Right atrium auricular region (tissue), 2 donors: ENCODE measurements at places on chromosomes 4 and X.
A peak's percentile ranks its signal among the peaks of the same experiment; 100 is the strongest.

GRCh38 chr4:5456296-5456845, 252.0 kb downstream of the EVC2 start:
- no peak for DNase-seq

DNA sequence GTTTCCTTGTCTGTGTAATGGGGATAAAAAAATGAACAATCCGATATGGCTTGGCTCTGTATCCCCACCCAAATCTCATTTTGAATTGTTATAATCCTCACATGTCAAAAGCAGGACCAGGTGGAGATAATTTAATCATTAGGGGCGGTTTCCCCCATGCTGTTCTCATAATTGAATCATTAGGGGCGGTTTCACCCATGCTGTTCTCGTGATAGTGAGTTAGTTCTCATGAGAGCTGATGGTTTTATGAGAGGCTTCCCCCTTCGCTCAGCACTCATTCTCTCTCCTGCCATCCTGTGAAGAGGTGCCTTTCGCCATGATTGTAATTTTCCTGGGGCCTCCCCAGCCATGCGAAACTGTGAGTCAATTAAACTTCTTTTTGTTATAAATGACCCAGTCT, 633.5 kb downstream of the RAPGEF2 start:
- no peak for DNase-seq

- no peak for DNase-seq
These were observed 75.5 kb downstream of the NAF1 start for GRCh38 chr4:163090997-163091684.

DNA sequence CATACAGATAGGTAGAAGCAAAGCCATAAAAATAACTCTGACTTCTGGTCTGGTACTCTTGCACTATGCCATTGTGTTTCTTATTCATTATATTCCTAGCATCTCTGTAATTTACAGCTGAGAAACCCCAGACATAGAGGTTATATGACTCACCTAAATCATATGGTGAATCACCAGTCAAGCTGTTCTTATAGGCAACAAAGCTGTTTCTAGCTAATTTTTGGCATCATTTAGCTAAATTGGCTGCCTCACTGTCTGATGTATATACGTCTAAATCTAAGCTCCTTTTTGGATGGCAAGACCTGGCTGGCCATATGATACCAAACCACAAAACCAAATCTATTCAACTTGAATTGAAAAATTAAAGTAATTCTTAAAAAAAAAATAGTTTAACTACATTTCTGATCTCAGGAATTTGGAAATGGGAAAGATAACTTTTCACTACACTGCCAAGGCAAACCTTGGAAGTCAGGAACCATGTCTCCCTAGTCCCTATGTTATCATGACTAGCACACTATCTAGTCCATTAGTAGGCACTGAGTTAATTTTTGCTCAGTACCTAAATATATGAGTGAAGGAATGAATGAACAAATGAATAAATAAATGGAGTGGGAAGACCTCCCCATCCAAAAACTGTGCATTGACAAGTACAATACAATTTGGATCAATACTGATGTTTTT, 41.3 kb upstream of the STAG2 start:
- no peak for DNase-seq

DNA sequence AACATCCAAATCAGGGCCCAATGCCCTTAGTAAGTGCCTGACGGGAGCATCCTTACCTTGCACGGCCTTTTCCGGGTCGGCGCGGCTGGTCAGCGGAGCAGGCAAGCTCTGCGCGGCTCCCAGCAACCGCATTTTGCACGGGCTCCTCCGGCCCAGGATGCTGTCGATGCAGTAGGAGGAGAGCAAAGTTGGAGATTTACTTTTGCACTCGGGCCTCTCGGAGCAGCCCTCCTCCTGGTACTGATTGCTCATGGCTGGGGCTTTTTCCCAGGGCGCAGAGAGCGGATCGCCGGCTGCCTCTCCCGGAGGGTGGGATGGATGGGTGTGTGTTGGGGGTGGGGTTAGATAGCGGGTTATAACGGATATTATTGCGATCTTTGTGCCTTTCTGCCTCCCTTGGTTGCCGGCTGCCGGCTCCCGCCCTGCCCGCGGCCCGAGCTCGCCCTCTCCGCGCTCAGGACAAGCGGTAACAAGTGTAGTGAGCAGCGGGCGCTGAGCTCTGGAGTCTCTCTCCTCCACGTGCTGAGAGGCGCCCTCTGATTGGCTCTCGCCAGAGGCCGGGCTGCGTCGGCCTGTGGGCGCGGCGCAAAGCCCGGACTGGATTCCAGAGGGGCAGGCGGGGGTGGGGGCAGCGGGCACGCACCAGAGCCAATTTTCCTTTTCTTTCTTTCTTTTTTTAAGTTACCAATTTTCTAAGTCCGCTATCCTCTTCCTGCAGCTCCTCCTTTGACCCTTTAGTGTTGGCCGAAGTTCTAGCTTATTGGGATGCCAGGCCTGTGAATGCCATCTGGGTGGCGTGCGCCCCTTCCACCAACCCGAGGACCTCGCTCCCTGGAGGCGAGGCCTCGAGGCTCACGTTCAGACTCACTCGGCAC, at the start of gene ARX:
Gene ARX, minus strand, starts transcription at position 480 of the 875 bp plus-strand sequence. Its CDS starts 228 bp downstream, at position 252.
- DNase-seq: no peak

DNA sequence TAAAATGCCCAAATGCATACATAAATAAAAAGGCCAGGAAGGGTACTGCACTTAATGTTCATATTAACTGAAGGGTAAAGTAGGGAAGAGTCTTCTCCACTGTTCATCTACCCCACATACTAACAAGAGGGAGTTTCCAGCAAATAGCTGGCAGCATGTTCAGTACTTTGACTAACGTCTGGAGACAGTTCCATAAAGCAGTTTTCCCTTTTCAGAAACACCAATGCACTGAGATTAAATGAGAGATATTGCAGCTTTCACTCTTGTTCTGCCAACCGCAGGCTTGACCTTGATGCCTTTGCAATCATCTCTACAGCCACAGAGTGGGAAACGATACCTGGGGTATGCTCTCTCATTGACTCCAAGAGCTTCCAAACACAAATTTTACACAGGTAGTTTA, 2123.1 kb upstream of the TENM3 start:
- DNase-seq: no peak

DNA sequence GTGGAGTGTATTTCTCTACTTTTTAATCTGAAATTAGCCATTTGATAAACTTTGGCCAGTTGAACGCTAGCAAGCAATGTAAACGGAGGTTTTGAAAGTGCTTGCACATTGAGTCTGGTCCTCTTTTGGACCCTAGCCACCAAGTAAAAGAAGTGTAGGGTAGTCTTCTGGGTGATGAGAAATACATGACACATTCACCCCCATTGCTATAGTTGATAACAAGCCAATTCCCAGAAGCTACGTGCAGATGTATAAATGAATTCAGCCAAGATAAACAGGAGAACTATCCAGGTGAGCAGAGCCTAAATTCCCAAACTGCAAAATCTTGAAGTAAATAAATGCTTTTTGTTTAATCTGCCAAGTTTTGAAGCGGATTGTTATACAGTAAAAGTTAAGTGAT, 965.4 kb upstream of the GRIA3 start:
- no peak for DNase-seq

- peak; percentile 58 for DNase-seq
These were observed 6.4 kb downstream of the SLC25A6 start for GRCh38 chrX:1385253-1386223.

DNA sequence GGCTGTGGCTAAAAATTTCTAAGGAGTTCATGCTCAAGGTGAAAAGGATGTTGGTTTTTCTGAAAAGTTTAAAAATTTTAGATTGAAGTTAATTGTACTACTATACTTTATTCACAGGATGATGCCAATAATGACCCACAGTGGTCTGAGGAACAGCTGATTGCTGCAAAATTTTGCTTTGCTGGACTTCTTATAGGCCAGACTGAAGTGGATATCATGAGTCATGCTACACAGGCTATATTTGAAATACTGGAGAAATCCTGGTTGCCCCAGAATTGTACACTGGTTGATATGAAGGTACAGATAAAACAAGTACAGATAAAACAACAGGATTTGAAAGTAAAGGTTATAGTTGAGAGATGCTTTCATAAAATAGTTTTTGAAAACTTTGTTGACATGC, 12.2 kb downstream of the PAICS start:
- no peak for DNase-seq

DNA sequence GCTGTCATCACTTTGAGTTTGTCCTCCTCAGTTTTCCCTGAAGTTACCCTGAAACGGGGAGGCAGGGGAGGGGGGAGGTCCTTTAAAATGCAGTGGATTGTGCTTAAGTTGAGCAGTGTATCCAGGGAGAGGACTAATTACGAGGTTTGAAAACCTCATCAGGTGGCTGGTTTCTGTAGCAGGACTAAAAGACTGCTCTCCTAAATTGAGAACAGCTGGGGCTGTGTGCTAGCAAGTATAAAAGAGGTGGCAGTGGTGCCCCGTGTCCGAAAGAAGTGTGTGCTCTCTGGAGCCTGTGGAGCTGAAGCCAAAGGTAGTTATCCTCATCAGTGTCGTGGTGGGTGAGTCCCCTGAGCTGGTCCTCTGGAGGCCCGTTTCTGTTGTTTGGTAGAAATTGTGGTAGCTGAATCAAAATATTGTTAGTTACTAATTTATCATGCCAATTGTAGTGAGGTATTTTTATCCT, 37.2 kb upstream of the CYP2U1 start:
- no peak for DNase-seq

DNA sequence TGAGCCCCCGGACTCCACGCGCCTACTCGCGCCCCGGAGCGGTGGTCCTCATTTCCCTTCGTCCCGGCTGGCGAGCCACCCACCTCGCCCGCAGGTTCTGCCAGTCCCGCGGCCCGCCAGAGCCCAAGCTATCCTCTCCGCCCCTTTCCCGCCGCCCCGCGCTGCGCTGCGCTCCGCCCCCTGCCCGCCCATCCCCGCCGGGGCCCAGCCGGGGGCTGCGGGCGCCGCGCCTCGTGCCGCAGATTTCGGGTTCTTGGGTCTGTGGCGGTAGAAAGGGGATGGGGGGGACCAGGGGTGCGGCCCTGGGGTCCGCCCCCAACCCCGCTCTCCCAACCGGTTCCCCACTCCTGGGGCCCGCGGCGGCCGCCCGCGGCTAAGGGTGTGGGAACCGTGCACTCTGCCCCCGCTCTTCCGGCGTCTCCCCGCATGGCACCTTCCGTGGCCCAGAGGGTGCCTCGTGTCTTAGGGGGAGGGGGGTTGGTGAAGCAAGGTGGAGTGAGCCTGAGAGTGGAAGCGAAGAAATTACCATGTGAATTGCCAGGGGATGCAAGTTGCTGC, 650.8 kb upstream of the DIPK2B start:
- no peak for DNase-seq

- no peak for DNase-seq
These were observed 86.9 kb downstream of the TMEM164 start for GRCh38 chrX:110089656-110090403.

DNA sequence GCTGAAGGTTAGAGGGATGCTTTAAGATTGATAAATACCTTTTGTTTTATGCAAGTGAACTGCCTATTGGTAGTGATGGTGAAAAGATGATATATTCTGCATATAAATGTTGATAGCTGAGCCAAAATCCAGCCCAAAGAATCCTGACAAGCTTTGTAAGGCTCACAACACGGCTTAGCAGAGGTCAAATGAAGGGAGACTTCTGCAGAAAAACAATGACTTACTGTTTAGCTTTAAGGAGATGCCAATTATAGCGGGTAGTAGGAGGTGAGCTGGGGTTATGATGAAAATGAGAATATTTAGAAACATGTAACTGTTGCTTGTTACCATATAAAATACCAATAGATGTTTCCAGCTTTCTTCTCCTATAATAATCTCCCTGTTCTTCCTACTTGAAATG, 97.1 kb downstream of the AFF1 start:
- no peak for DNase-seq

DNA sequence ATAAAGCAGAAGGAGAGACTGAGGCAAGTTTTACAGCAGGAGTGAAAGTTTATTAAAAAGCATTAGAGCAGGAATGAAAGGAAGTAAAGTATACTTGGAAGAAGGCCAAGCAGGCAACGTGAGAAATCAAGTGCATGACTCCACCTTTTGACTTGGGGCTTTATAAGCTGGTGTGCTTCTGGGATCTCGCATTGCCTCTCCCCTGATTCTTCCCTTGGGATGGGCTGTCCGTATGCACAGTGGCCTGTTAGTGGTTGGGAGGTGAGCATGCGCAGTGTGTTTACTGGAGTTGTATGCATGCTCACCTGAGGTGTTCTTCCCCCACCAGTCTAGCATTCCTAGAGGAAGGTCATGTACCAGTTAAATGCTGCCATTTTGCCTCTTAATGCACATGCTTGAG, 29.1 kb upstream of the C1QTNF7 start:
- DNase-seq: no peak

DNA sequence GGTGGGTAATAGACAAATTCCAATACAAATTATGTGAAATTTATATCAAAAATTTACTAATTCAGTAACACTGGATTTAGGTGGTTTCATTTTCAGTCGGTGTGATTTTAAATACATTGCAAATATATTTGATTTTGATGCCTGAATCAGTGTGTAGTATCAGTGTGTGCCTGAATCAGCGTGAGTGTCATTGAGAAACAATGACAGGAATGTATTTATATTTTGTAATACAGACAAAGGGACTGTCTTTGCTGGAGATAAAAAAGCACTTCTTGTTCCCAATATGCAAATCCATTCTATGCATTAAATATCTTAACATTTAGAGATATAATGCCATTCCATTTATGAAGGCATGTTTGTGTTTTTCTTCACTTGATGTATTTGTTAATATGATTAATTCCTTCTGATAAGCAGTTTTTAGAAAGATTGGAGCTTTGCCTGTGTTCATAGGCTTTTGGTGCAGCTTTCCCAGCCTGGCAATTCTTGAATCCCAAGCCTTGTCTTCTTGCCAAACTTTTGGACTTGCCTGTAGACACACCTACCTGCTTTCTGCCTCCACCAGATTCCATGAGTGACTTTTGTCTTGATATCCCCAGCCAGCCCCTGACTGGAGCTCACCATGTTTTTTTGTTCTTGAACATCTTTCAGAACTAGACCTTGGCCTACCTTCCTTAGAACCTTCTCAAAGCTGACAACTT, 243.8 kb downstream of the ADGRL3 start:
- DNase-seq: no peak

DNA sequence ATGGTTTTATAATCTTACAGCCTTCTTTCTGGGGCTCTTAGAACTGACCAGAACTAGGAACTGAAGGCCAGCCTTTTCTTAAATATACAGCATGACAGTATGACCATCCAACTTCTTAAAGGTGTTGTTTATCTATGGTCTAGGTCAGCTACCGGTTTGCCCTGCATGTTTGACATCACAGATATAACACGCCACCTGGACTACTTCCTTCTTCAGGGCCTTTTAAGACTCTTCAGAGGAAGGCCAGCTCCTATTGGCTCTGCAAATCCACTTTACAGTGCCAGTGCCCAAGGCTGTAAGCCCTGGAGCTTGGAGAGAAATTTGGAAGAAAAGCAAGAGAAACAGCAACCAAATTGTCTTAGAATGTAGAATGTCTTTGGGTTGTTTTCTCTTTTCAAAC, 185.5 kb downstream of the MGST2 start:
- DNase-seq: no peak

- no peak for DNase-seq
These were observed 102.6 kb downstream of the PRDM5 start for GRCh38 chr4:120819805-120820437.

- DNase-seq: no peak
These were observed 8.0 kb downstream of the SLC9B1 start for GRCh38 chr4:103011378-103012025.

DNA sequence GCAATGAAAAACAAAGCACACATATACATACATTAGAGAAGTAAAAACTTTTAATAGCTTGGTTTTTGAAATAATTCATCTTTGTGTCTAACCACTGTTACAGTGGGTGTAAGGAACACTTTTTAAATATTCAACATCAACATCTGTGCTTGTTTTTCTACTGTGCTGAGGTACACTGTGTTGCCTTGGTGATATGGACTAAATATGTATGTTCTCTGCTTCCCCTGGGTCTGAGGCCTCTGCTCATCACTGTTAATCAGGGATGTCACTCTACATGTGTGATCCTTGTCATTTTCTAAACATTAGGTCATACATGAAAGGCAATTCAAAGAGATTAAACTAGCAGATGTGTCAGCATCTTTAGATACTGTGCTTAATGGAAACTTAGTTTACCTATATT, 10.9 kb downstream of the MCTS1 start:
- DNase-seq: no peak
